Activated T-cell treated with anti-CD3 and anti-CD28 coated beads for 24 hours (primary cell): ENCODE measurements at places on chromosomes 13 and 19.

DNA sequence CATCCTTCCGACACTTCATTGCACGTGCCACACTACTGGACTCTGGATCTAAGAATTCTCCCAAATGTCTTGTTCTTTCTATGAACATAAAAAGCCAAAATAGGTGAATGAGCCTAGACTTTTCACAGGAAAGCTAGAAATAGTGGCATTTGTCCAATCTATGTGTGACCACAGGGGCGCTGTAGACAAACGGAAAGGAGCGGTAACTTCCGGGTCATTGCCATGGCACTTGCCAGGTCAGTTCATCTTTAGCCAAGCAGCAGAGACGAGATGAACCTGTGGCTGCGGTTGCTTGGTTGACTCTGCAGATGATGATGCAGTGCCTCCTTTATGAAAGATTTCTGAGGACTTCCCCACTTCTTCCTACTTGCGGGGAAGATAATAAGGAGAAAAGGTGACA lies 65.6 kb downstream of the ADGRE1 start:
- no peak for DNase-seq

DNA sequence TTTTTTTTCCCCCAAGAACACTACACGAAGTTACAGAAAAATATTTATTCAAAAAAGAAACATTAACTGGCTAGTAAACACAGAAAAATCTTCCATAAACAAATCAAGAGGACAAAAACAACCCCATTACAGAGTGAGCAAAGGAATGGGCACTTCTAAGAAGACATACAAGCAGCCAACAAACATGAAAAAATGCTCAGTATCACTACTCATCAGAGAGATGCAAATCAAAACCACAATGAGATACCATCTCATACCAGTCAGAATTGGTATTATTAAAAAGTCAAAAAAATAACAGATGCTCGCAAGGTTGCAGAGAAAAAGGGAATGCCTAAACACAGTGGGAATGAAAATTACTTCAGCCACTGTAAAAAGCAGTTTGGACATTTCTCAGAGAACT lies 131.7 kb downstream of the UGGT2 start:
- DNase-seq: no peak

DNA sequence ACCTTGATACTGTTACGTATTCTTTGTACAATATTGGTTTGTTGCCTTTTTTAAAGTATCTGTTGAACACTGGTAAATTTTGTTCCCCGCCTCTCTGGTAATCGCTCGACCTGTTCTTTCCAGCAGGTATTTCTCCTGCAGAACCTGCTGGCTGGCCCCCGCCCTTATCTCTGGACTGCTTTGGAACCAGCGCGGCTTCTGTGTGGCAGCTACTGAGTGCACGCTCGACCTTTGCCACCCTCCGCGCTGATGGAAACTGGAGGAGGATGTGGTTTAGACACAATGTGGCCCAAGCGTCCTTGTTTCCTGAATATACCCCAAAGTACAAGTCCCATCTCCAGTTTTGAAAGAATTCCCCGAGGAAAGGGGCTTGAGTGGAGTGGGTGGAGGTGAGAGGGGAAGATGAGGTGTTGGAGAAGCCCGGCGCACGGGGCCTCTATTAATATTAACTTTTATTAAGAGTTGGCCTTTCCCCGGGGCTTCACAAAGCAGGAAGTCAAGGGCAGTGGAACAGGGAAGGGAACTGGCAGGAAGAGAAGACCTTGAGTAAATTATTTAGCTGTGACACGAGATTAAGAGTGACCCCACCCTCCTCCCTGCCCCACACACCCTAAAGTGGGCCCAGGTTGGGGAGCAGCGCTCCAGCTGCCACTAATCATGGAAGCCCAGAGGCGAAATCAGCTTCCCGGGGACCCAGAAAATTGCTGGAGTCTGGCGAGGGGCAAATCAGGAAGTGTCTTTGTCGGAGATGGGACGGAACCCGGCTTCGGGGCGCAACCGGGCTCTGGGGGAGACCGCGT lies 16.0 kb downstream of the CDX2 start:
- DNase-seq: no peak

- no peak for DNase-seq
These were observed 35.1 kb downstream of the ZNF433 start for GRCh38 chr19:12000152-12000981.

DNA sequence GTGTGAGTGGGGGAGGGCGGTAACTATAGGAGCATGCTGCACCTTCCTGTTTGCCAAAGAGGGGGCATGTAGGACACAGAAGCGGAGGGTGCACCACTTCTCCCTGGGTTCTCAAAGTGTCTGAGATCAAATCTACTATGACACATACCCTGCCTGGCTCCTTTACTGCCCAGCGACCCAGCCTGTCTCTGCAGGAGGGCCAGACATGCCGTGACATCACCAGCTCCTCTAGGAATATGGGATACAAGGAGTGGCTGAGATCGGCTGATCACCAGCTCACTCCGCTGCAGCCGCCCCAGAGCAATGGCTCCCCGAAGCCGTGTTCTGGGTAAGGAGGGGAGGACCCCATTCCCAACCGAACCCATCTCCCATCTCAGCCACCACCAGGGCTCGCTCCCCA lies 16.4 kb upstream of the IGFL1 start:
- DNase-seq: no peak

- no peak for DNase-seq
These were observed 24.4 kb upstream of the TNFSF11 start for GRCh38 chr13:42549552-42549936.

DNA sequence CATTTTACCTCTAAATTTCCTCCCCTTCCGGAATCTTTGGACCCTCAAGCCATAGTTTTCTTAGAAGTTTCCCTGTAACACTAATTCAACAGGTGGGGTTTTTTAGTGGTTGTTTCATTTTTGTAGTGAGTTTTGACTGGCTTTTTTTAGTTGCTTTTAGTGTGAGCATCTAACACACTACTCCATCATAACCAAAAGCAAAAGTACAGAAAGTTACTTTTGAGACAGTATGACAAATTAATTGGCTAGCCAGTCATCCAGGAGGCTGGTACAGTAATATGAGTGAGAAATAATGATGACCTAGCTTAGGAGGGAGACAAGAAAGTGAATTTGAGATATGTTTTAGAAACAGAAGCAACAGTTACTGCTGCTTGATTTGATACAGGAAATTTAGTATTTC lies 71.5 kb downstream of the DNAJC15 start:
- DNase-seq: no peak

DNA sequence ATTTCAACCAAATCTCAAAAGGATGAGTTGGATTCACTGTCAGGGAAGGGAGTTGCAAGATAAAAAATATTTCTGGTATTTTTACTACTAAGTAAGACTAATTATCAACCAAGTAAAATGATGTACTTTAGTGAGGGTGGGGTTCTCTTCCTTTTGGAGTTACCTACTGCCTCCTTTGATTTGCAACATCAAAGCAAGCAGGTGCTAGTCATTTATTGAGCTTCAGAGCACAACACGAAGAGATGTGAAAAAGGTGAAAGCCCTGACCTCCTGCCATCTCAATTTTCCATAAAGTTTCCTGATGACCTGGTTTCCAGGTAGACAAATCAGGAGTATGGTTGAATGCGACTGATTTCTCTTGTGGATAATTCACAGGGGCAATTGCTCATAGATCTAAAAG lies 96.0 kb downstream of the CDADC1 start:
- no peak for DNase-seq

GRCh38 chr19:46639358-46640182 lies 3.6 kb upstream of the GNG8 start:
- no peak for DNase-seq

- no peak for DNase-seq
These were observed 9.4 kb downstream of the ARHGEF18 start for GRCh38 chr19:7358102-7358597.

- DNase-seq: no peak
These were observed 465.3 kb downstream of the COG6 start for GRCh38 chr13:40120781-40121180.

- no peak for DNase-seq
These were observed 27.3 kb upstream of the MUC16 start for GRCh38 chr19:9037400-9038062.

GRCh38 chr13:102999499-102999898 lies 66.7 kb downstream of the SLC10A2 start:
- DNase-seq: no peak

GRCh38 chr19:495402-496111 lies 729 bp upstream of the MADCAM1 start:
- no peak for DNase-seq

DNA sequence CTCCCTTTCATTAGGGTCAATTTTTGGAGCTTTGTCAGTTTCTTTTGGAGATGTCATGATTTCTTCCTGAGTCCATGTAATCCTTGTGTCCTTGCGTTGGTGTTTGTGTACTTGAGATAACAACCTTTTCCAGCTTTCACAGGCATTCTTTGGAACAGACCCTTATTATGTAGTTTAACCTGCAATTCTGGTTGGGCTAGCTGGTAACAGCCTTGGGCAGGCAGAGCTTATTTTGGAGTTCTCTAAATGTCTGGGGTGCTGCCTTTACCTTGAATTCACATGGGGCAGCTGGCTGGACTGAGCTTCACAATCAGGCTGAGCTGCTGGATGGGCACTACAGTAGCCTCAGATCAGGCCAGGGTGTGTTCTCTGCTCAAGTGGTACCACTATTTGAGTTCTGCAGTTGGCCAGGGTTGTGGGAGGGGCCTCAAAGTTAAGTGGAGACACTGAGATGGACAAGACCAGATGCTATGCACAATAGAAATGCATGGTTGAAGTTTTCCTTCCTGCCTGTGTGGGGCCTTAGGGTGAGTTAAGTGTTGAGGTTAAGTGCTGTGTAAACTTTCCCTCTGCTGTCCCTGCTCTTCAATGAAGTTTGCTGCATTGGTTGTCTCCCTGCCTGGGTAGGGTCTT lies 277.3 kb downstream of the ATP8A2 start:
- no peak for DNase-seq

- DNase-seq: no peak
These were observed 453.7 kb downstream of the GPC6 start for GRCh38 chr13:93680329-93680728.

- no peak for DNase-seq
These were observed 22.0 kb downstream of the GGACT start for GRCh38 chr13:100566543-100566942.

- DNase-seq: no peak
These were observed 46.2 kb downstream of the DCT start for GRCh38 chr13:94433055-94433961.

- no peak for DNase-seq
These were observed 1.3 kb downstream of the ZNF749 start for GRCh38 chr19:57436417-57436816.

GRCh38 chr13:33284916-33285315 lies 639 bp downstream of the STARD13 start:
- DNase-seq: no peak

DNA sequence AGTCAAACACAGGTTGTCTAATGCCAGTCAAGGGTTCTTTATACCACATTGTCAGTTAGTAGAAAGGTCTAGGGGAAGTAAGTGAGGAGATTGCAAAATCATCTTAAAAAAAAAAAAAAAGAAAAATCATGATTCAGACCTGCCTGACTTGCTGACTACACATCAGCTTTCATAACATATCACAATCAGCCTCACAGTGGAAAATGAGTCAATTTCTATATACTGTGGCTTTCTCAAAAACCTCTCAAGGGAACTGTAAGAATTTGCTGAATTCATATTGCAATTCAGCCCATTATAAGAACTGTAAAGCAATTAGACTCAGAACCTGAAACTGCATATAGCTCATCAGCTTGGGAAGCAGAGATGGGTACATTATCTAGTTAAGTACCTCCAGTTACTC lies 75.3 kb upstream of the GPC6 start:
- no peak for DNase-seq

GRCh38 chr19:478976-479375 lies 17.3 kb upstream of the MADCAM1 start:
- DNase-seq: no peak

DNA sequence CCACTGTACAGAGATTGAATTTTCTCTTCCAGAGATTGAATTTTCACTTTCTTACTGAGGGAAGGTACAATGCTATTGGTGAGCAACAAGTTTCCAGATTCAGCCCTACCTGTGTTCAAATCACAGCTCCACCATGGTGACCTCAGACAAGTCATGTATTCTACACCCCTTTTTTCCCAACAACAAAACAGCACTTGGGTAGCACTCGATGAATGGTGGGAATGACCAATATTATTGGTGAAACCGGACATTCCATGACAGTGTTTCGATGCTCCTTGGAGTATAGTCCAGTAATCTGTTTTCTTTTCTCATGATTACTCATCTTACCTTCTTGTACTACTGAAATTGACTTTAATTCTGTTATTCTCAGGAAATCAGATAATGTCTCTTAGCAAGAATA lies 266.2 kb upstream of the SOX21 start:
- DNase-seq: no peak

- DNase-seq: no peak
These were observed 1075.2 kb downstream of the PCDH9 start for GRCh38 chr13:66154976-66155375.

DNA sequence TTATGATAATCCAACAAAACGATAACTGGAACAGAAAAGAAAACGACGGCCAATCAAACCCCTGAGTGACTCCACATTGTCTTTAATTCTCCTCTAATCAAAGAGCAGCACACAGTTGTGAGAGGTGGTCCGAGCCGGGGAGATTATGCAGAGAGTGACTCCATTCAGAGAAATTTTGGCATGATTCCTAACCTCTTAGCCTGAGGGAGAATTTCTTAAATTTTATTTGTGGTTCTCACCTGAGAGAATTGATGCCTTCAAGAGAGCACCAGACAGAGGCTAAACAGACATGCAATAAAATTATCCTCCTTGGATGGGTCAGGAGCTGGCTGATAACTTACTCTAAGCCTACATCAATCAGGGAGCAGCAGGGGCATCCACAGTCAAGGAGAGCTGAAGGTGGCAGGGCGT lies 310.0 kb upstream of the KLF12 start:
- DNase-seq: no peak

- no peak for DNase-seq
These were observed 251.2 kb upstream of the SGCG start for GRCh38 chr13:22929381-22930126.
